HTR-8/SVneo (cell line): ENCODE measurements at places on chromosomes 6 and 20.

DNA sequence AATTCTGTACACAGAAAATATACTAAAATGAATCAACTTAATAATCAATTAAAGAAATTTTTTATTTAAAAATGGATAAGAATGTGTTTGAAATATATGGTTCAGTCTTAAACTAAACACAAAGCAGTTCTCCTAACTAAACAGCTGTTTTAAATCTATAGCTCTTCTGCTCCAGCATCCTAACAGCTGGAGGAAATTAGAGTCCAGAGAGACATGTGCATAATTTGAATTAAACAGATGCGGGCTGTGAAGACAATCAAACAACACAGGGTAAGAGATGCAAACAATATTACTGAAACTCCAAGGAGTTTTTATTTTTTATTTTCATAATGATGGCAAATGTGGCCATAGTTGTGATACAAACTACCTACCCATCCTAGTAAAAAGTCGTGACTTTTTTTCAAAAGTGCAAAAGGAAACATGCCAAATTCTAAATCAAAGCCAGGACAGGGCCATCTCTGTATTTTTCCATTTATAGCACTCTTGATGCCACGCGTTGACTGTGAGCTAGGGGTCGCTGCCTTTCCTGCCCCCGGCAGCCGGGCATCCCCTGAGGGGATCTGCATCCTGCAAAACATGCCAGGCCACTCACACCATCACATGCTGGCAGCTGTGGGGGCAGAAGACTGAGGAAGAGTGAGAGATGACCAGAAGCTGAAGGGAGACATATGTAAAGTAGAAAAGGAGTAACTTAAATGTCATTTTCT, 310.6 kb downstream of the PRKN start:
- no peak for DNase-seq

DNA sequence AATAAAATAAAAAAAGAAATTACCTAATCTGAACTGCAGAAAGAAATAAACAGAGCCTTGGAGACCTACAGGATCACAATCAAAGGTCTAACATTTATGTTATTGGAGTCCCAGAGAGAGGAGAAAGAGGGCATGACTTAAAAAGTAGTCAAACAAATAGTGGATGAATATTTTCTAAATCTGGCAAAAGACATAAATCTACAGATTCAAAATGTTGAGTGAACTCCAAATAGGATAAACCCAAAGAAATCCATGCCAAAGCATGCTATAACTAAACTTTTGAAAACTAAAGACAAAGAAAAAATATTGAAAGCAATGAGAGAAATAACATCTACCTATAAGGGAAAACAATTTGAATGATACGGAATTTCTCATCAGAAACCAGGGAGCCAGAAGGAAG, 38.2 kb downstream of the PSMB1 start:
- DNase-seq: no peak

DNA sequence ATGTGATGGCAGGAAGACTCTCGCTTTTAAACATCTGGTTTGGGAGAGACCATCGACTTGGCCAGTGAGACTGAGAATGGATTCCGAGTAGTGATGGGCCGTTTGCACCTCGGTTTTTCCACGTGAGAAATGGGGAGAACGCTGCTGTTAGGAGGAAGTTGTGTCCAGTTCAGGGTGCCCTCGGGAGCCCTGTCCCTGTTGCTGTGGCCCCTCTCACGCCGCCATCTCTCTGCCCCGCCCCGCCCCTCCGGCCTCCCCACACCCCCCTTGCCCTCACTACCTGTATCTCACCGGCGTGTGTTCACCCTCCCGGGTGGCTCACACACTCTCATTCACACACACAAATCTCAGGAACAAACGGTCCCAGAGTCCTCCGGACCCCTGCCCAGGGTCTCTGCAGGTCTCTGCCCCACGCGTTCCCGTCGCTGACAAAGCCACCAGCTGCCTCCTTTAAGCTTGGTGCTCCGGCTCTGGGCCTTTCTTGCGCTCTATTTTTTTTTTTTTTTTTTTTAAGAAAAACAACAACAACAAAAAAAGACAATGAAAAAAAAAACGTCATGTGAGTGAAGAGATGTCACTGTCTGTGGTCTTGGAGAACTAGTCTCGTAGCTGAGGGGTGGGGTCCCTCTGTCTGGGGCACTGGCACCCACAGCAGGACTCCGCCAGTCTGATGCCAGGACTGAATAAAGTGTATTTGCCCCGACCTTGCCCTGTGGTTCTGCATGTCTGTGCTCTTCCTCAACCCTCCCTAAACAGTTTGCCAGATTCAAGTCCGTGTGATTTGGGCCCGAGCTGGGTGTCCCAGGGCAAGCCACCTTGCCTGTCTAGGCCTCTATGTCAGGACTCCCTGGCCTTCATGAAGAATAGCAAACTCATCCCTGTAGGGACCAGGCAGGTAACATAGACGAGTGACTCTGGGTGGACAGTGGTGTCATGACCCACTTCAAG, 2.9 kb downstream of the SOX12 start:
- DNase-seq: no peak

- no peak for DNase-seq
Measured at GRCh38 chr6:36204068-36204753, 7.7 kb downstream of the BRPF3 start.

- DNase-seq: no peak
Measured at GRCh38 chr20:19056909-19057308, 155.5 kb upstream of the SLC24A3 start.

- DNase-seq: no peak
Measured at GRCh38 chr6:158304254-158304653, 8.0 kb upstream of the TULP4 start.

DNA sequence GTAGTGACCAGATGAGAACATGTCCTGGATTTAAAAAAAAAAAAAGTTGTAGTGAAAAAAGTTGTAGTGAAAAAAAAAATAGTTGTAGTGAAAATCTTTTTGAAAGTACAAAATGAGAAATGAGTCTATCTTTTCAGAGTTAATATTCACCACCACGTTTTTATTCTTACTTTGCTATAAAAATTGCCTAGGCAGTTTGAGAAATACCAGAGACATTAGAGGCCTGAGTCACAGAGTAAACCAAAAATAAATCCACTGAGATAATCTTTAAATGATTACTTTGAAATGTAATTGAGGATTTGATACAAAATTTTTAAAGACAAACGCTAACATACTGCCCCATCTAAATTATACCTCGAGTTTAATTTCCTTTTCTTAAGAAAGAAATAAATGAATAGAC, 101.2 kb upstream of the TIAM2 start:
- no peak for DNase-seq

DNA sequence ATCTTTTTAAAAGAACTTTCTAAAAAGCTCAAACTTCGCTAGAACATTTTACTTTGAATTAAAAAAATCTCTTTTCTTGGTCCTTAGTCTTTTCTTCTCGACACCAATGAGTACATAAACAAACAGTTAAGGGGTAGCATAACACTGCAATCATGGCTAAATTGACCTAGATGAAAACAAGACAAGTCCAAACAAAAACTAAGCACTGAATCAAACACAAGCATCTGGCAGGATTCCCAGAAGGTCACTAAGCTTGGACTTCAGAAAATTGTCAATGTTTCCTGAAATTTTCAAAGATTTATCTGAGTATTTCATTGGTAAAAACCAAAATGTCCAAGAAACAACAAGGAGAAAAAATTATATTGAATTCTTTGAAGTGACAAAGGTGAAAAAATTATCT, 5.0 kb downstream of the COL21A1 start:
- DNase-seq: no peak
